RCC 7860 (cell line): ENCODE measurements at places on chromosomes 3 and 15.

DNA sequence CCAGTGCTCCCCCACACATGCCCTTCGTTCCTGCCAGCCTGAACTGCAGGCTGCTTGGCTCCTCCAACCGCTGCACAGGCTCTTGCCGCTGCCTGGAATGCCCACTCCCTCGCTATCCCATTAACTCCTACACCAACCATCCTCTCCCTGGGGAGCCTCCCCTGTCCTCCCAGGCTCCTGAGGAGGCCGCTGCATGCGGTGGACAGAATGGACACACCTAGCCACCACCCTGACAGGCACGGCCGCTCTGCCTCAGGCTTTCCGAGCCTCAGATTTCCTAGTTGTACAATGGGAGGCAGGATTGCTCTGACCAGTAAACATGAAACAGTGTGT, 2.3 kb downstream of the PLXNB1 start:
- DNase-seq: no peak

DNA sequence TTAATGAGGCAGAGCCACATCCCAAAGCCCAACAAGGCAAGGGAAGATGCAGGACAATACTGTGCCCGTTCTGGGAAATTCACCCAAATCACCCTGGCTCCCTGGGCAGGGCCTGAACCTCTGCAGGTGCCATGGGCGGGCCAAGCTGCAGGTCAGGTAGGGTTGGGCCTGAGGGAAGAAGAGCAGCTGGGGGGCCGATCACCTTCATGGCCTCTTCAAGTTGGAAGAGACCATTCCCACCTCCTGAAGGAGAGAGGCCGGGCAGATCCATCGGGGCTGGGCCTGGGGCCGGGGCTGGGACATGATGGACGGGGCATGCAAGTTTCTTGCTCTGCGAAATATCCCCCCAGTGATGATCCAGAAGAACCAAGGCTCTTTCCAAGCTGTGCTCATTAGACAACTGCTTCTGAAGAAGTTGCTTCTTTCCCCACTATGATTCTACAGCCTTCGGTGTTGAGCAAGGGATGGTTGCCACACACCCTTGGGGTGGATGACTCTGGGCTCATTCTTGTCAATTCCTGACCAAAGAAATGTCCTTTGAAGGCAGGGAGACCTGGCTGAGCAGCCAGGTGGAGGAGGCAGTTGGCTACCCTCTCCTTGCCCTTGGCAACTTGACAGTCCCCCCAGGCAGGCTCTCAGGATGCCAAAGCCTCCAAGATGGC, 38.2 kb downstream of the KLHL25 start:
- DNase-seq: no peak

DNA sequence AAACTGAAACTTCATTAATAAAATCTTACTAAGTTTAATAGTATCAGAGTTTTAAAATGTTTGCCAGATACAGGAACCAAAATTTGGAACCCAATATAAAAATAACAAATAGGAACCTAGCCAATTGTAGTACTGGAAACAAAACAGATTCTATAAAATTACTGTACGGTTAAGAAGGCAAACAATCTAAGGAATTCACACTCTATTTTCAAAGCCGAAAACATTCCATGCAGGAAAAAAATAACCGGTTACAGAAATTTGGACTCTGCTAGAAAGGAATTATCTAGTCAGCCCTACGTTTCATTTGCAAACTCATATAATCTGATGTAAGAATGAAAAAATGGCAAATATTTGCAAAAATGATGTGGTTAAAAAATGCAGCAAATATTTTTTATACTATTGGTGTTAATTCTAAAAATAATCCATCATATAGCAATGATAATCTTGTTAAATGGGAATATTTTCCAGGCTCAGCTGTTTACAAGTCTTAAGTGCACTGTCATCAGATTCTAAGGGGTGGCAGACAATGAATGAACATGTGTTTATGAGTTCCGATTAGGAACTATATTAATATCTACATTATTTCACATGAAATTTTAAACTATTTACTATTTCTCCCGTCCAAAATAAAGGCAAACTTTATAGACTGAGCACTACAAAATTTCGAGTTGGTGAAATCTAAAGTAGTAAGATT, 58.1 kb downstream of the DCBLD2 start:
- no peak for DNase-seq

DNA sequence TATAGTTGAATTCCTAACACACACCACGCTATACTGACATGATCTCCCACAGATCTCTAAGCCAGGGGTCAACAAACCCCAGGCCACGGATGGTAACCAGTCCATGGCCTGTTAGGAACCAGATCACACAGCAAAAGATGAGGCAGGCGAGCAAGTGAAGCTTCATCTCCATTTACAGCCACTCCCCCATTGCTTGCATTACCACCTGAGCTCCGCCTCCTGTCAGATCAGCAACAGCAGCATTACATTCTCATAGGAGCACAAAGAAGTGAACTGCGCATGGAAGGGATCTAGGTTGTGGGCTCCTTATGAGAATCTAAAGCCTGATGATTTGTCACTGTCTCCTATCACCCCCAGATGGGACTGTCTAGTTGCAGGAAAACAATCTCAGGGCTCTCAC, 2.7 kb downstream of the PDCD7 start:
- DNase-seq: no peak

DNA sequence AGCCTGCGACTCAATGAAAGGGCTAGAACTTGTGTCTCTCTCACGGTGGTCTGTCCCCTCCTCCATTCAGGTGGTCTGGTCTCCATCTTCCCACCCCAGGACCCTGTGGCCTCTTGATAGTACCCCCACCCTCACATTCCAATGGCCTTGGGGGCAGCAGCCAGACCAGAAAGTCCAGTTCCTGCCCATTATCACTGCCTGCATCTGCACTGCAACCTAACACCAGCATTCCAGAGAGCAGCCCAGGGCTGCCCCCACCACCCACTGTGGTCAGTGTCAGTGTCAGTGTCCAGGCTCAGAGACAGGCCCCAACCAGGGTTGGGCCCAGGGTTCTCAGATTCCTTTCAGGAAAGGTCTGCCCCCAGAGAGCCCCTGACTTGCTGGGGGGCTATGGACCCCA, 12.6 kb downstream of the IGDCC3 start:
- no peak for DNase-seq

- no peak for DNase-seq
Measured at GRCh38 chr15:32636908-32637567, 4.5 kb upstream of the SCG5 start.

GRCh38 chr15:48096355-48096786, 24.4 kb upstream of the SLC24A5 start:
- no peak for DNase-seq

DNA sequence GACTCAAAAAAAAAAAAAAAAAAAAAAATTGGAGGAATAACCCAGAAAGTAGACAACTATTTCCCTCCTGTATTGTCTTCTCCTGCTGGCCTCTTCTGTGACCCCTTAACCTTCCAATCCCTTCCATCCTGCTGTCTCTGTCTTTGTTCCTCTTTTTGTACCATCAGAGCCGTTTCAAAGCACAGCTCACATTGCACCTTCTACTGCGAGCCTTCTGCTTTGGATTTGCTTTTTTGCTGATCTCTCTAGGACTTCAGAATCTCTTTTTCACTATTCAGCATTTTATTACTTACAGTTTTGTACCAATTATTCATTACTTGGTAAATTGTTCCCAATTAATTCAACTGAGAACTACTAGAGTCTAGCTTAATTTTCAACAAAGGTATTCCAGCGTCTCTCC, 284.0 kb upstream of the TBL1XR1 start:
- no peak for DNase-seq

- DNase-seq: peak; percentile 93
Measured at GRCh38 chr3:197367081-197367780, 68.8 kb upstream of the DLG1 start.

- DNase-seq: no peak
Measured at GRCh38 chr15:23446215-23447106, 582 bp downstream of the GOLGA6L2 start.

GRCh38 chr15:44595656-44596510, 58.9 kb downstream of the EIF3J start:
- no peak for DNase-seq

GRCh38 chr3:16085410-16085809, 89.1 kb upstream of the GALNT15 start:
- no peak for DNase-seq

DNA sequence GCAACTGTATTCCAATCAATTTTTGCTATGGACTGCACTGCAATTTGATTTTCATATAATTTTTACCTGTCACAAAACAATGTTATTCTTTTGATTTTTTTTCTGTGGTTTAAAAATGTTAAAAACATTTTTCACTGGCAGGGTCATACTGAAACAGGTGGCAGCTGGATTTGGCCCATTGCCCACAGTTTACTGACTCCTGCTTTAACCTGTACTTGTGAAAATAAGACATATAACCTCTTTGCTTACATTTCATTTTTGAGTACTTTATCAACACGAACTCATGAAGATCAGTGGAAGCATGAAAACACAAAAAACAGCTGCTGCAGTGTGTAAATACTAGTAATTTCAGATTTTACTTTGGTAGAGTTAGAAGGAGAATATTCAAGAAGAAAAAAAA, 313.1 kb downstream of the WDR72 start:
- no peak for DNase-seq

DNA sequence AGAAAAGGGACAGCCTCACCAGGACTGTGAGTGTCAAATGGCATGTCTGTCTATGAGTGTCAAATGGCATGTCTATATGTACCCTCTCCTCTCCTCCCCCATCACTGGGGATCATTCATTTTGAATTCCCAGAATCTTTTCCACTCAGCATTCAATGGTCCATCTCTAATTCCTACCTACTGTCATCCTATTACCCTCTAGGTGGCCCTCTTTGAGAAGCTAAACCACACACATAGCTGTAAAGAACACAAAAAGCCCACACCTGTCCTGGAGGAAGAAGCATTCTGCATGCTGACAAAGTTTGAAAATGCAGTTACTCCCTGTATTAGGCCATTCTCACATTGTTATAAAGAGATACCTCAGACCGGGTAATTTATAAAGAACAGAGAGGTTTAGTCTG, 46.2 kb upstream of the PYDC2 start:
- DNase-seq: no peak

GRCh38 chr3:41751597-41751996, 210.3 kb downstream of the ULK4 start:
- DNase-seq: no peak
